ENCODE measurements at places on chromosomes 11 and 22. TPM values are rescaled to one million over a fixed set of nuclear protein-coding genes. Genes with fewer than 3 reads are reported as not detected.

The COX8A gene
- total RNA-seq, result 238 TPM

The YPEL1 gene
- total RNA-seq, result 104 TPM

The P4HA3 gene
- total RNA-seq, result 0.41 TPM

GRCh38 chr22:48167238-48167637, 1404.8 kb downstream of the TBC1D22A start:
- DNase-seq, result no peak

DNA sequence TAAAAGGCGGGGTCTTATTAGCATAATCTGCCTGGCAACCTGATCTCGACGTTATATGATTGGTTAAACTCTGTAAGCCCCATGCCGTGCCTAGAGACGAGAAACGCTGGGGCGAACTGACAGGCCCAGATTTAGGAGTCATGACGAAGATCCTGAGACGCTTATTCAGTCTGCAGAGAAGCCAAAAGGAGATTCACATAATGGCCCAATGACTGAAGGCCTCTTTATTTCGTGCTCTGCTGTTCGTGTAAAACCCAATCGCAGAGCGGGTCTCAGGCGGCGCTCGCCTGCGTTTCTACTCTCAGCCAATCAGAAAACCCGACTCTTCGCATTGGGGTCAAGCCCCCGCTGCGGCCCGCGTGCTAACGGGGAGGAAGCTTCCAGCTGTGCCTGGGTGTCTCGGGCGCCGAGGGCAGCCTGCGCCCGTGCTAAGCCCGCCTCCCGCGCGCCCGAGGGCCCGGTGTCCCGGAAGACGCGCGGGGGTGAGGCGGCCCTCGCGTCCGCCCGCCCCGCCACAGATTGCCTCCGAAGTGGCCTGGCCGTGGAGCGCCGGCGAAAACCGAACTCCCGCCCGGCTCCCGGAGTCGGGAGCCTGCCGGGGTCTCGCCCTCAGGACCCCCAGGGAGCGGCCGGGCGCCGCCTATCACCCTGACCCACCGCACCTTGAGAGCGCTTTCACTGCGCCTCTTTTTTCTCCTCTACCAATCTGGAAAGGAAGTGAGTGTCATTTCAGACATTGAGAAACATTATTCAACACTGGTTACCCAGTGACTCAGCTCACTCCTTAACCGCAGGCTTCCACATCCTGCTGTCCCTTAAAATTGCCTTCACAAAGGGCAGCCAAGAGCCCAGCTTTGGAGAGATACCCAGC, 446 bp upstream of the PRDM10 start:
- peak; percentile 97 for DNase-seq

DNA sequence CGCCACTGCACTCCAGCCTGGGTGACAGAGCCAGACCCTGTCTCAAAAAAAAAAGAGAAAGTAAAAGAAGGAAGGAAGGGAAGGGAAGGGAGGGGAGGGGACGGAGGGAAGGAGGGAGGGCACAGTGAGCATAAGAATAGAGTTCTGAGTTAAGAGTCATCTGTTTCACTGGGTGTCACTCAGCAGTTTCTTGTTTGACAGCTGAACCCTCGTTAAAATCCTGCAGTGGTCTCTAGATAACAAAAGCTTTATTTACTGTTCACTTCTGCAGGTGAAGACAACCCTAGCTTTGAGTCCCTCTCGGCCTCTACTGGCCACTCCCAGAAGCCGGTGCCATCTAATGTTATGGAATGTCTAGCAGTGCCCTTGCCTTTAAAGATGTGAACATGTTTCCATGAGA, 71.2 kb downstream of the CLPB start:
- DNase-seq, result no peak

DNA sequence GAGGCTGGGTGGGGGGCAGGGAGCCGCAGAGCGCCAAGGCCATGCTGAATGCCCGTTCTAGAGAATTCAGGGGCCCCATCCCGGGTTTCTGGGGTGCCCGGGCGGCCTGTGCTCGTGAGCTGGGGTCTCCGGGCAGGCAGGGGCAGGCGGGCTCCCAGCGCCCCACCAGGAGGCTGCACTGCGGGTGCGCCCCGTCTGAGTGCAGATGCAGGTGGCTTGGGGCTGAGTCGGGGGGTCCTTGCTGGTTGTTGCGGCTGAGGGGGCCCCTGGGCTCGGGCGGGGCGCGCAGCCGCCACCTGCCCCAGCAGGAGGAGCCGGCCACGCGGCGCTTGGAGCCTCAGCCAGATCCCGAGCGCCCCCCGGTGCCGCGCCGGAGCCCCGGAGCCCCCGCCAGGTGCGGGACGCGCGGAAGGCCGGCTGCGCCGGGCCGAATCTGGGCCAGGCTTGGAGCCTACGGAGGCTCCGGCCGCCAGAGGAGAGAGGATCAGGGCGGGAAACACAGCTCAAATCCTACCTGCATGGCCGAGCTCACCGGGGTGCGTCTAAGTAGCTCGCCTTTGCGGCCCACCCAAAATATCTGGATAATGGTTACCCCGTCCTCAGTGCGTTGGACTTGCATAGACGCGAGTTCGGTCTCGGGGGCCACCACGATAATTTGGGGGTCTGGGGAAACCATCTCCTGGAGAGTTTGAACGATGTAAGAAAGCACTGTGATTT, 590 bp upstream of the IGF2 start:
- DNase-seq, result no peak

GRCh38 chr11:120281143-120281795, 41.3 kb downstream of the POU2F3 start:
- DNase-seq, result no peak

GRCh38 chr11:18225913-18226312, 10.7 kb downstream of the SAA4 start:
- DNase-seq, result no peak

GRCh38 chr22:40347300-40347699, 1.0 kb downstream of the ADSL start:
- no peak for DNase-seq

All from frontal cortex (tissue), 4 donors.